NCI-H69 (cell line): ENCODE measurements at places on chromosomes 4 and X.

DNA sequence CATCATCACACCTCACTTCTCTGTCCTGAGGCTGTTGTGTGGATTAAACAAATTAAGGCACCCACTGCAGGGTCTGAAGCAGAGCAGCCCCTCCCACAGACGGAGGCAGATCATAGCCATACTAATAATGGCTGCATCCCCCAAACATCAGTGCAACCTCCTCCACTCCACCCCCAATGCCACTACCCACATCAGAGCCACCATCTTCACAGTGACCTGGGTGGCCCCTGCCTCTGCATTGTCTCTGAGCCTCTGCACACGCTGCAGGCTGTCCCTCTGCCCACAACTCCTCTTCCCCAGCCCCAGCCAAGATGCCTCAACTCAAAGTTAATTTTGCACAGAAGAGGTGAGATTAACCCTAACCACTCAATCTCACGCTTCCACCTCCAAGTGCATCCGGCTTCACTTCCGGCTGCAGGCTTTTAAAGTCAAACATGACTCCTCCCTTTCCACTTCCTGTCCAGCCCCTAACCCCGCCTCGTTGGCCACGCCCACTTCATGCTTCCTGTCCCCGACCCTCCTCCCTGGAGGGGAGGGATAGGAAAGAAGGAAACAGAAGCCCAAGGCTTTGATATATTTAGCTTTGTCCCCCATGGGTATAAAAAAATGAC lies 22.7 kb downstream of the JAKMIP1 start:
- peak; percentile 56 for DNase-seq

DNA sequence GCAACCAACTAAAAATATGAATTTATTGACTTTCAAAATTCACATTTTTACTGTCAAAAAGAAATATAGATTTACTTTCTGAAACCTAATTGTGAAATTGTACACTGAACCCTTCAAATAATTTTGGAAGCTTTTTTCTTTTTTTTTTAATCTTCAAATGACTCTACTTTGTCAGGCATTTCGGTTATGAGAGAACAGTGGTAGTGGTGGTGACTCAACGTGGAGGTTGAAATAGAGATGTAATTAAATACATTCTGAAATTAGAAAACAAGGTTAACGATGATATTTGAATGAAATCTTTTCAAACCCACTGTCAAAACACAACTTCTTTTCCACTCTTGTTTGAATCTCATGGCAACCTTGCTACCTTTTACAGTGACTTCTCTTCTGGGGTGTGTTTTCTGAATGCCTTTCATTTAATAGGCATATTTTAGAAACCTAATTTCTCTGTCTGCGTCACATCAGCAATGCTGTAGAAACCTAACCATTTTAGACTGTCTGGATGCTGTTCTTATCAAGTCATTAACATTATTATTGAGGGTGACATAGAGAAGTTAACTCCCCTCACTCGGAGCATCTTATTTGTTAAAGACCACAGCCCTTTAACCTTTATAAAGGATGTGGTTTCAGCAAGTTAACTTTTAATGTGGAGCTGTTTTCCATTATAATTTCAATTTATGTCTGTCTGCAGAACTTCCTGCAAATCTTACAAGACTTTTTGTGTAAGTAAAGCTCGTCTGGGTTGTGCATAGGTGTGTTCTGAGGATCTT lies 136.8 kb downstream of the PCDH7 start:
- DNase-seq = no peak

GRCh38 chr4:142840516-142841123 lies 5.5 kb downstream of the INPP4B start:
- peak; percentile 22 for DNase-seq

GRCh38 chrX:118745570-118745969 lies 18.2 kb downstream of the IL13RA1 start:
- DNase-seq = peak; percentile 14

DNA sequence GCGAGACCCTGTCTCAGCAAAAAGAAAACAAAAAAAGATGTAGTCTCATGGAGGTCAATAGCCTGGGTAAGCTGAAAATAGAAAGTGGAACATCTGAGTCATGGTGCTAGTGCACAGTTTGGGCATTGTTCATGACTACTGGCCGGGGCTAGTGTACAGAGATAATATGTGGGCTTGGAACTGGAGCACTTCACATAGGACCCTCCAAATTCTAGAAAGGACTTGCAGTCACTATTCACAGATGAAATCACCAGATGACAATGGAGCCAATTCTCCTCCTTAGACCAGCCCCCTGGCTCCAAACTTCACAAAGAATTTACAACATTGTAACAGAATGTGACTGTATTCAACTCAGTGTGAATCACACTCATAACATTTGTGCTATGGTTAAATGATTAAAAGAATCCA lies 367.8 kb upstream of the SLC7A11 start:
- DNase-seq = no peak

DNA sequence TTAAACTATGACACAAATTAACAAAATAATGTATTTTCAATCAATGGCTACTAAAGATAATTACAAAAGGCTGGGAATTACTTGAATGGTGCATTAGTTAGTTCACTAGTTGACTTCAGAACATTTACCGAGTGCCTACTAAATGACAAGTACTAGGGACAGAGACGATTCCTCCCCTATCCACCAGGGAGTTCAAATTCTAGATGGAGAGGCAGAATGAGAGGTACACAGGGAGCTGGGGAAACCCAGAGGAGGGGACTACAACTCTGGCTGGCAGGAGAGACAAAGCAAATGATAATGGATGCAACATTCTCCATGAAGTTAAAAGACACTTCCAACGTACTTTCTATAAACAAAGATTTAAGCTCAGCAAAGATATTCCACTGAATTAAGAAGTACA lies 43.1 kb upstream of the MCF2 start:
- peak; percentile 21 for DNase-seq

DNA sequence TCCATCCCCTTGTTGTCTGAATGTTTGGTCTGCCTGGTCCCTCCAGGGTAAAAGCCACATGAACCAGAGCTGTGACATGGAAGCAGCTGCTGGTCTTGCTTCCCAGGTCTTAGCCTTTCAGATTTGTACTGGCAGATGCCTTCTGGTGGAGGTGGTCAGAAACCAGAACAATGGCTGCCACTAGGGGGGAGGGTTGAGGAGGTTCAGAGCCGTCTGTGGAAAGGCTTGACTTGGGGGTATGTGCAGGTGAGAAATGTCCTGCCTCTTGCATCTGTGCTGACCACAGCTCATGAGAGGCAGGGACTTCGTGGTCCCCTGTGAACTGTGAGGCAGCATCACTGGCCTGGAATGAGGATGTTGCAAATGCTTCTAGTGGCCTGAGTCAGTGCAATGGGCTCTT lies 144.2 kb upstream of the WDR1 start:
- no peak for DNase-seq

GRCh38 chr4:123599061-123599919 lies 202.7 kb downstream of the SPRY1 start:
- DNase-seq = peak; percentile 39

- DNase-seq = no peak
Measured at GRCh38 chrX:10811111-10811510, 190.7 kb upstream of the MID1 start.

DNA sequence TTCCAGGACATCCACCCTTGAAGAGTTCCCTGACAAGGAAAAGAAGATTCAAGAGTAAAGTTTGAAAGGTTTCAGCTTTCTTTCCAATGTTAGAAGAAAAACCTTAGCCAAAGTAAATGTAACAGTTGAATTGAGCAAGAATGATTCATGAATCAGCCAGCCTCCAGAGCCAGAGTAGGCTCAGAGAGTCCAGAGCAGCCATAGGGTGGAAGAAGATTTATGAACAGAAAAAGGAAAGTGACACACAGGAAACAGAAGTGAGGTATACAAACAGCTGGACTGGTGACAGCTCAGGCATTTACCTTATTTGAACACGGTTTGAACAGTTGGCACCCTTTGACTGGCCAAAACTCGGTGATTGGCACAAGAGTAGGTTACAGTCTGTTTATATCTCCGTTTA lies 63.2 kb downstream of the QDPR start:
- DNase-seq = no peak

- DNase-seq = no peak
Measured at GRCh38 chrX:123673813-123674212, 59.0 kb downstream of the THOC2 start.

DNA sequence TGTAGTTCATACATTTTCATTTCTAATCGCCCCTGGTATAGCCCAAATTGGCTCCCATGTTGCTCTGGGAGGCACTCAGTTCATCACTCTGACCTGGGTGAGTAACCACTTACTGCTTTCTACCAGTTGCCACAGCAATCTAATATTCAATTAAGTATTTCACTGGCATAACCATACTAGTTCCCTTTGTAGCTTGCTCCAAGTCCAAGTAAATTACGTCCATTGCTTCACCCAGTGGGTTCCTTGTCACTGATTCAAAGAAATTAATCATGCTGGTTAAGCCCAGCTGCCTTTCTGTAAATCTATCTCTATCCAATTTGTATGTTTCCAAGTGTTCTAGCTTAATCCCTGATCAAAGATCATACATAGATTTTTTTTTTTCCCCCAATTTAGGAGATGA lies 92.0 kb upstream of the CBR4 start:
- no peak for DNase-seq

GRCh38 chrX:39599339-39599738 lies 498.4 kb downstream of the BCOR start:
- DNase-seq = peak; percentile 74

- no peak for DNase-seq
Measured at GRCh38 chr4:170057866-170058265, 31.7 kb upstream of the MFAP3L start.

DNA sequence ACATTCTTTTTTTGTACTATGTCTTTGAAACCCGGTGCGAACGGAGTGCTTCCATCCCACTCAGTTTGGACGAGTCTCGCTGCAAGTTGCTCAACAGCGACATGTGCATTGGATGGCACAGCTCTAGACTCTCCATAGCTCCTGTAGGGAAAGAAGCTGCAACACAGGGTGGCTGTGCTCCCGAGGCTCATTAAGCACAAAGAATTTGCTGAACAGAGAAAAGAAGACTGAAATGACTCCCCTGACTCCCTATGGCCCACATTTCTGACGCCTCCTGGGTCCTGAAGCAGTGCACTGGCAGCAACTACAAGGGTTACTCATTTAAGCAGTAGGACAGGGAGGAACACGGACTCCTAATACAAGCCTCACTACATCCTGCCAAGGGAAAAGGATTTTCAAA lies 127.4 kb downstream of the SH3RF1 start:
- DNase-seq = peak; percentile 12

GRCh38 chrX:135330706-135331105 lies 21.4 kb downstream of the ETDC start:
- DNase-seq = peak; percentile 28

GRCh38 chrX:57232658-57233360 lies 53.7 kb upstream of the FAAH2 start:
- no peak for DNase-seq

GRCh38 chr4:52588771-52589591 lies 70.1 kb downstream of the USP46 start:
- DNase-seq = no peak

- no peak for DNase-seq
Measured at GRCh38 chr4:6362896-6363295, 93.2 kb downstream of the WFS1 start.
